ENCODE measurements at places on chromosomes 6 and 20. TPM values are rescaled to one million over a fixed set of nuclear protein-coding genes. Genes with fewer than 3 reads are reported as not detected.

The BMP6 gene
- total RNA-seq, result 10.0 TPM

The OR12D1 gene
- not detected for total RNA-seq

The SUPT3H gene
- total RNA-seq, result 10.1 TPM

The CST7 gene
- 3.7 TPM for total RNA-seq

The CLIC5 gene
- total RNA-seq, result 7.4 TPM

Measured in kidney (tissue), 22 donors.